Skeletal muscle tissue (tissue), 5 donors: ENCODE measurements at places on chromosomes 6 and 20. TPM values are rescaled to one million over a fixed set of nuclear protein-coding genes. Genes with fewer than 3 reads are reported as not detected.

The CFAP61 gene
- total RNA-seq: 1.0 TPM

The ANKRD66 gene
- not detected for total RNA-seq

The HRH3 gene
- 0.52 TPM for total RNA-seq

The LAMA4 gene
- total RNA-seq: 248 TPM

The AGER gene
- 0.52 TPM for total RNA-seq
